ENCODE measurements at places on chromosomes 12 and 14.

DNA sequence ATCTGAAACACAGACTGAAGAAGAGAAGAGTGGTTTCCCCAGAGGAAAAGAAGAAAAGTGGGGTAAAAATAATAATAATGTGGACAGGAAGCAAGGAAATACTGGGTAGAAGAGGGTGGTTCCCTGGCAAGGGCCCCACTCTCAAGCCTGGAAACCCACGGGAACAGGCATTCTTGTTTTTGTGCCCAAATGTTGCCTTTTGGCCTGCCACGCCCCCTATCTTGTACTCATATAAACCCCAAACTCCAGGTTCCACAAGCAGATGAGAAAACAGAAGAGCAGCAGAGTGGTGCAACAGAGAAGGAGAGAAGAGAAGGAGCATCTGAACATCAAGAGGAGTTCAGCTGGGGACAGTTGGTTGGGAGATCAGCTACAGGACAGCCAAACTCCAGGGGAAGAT lies 51.2 kb downstream of the NDUFA12 start:
- no peak for DNase-seq

DNA sequence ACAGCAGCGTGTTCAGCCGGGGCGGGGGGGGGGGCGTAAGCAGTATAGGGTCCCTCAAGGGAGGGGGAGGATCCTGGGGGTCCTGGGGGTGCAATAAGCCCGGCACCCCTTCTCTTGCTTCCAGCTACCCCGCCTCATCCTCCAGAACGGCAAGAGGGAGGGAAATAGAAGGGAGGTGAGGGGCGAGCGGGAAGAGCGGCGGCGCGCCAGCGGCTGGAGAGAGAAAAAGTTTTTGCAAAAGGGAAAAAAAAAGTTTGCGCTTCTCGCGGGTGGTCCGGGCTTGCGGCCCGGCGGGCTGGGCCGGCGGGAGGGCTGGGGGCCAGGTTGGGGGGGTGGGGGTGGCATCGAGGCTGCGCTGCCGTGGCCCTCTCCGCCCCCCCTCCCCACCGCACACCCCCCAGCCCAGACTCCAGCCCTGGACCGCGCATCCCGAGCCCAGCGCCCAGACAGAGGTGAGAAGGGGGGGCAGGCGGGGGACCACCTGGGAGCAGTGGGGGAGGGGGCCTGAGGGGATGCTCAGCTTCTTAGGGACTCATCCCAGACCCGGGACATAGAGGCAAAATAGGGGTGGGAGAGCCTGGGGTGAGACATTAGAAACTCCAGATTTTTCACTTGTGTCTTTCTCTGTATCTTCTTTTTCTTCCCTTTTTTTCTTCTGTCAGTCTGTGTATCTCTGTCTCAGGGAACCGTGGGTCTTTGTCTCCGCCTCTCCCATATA lies at the start of gene GLI1:
Gene GLI1 (plus strand): TSS at position 36 of the 718 bp plus-strand sequence. CDS start 3,907 bp downstream, outside the sequence.
- no peak for DNase-seq

DNA sequence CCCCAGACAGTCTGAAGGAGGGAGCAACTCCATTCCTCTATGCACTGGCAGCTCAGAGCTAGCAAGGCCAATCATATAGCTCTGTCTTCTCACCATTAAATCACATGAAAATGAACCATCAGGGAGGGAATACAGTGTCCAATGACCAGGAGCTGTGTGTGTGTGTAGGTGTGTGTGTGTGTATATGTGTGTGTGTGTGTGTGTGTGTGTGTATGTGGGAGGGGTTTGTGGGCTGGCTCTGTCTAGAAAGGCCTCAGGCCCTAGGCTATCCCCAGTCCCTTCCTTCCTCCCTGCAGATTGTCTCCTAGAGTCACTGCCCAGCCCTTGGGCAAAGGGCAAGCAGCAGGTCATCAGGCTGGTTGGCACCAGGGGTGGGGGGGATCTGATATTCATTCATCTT lies 5.7 kb upstream of the SUSD6 start:
- no peak for DNase-seq

- no peak for DNase-seq
Measured at GRCh38 chr12:103924761-103925641, 5.2 kb upstream of the HSP90B1 start.

- no peak for DNase-seq
Measured at GRCh38 chr12:111359231-111359913, 9.5 kb downstream of the PHETA1 start.

DNA sequence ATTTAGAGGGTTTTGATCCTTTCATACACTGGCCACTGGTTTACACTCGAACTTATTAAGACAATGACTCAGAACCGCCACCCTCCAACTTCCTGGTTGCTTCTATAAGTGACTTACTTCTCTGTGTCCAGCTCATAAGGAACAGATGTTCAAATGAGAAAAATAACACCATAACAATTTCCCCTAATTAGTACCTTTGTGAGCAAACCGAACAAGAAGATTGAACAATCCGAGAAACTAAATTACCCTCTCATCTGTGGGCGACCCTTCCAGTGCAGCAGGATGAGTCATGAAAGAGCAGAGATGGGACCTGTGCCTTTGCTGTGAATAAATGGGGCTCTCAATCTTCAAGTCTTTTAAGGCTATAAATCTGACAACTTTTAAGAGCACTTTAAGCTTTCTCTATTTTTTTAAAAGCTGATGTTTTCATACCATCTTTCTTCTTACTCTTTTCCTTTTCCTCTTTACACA lies 146.8 kb upstream of the RASSF8 start:
- DNase-seq: no peak

DNA sequence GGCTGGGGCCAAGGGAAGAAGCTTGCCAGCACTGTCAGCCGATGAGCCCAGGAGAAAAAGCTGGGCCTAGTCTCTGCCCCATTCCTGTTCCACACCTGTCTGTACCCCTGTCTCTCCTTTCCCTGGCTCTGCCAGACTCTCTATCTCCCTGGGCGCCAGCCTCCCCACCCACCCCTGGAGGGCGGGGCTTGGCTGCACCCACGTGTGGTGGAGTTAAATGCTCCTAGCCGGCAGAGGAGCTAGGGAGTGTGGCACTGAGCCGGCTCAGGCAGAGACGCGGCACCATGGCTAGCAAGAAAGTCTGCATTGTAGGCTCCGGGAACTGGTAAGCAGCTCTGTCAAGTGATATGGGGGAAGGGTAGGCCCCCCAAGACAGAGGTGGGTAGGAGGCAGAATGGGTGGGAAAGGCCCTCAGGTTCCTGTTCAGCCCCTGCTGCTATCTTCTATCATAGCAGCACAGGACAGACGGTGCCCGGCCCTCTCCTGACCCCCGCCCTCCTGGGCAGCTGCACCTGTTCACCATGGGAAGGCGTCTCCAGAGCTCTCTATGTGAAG lies at the start of gene GPD1:
Gene GPD1 (plus strand): TSS at position 242 of the 555 bp plus-strand sequence. CDS start 43 bp downstream, at position 285.
- DNase-seq: peak; percentile 48

DNA sequence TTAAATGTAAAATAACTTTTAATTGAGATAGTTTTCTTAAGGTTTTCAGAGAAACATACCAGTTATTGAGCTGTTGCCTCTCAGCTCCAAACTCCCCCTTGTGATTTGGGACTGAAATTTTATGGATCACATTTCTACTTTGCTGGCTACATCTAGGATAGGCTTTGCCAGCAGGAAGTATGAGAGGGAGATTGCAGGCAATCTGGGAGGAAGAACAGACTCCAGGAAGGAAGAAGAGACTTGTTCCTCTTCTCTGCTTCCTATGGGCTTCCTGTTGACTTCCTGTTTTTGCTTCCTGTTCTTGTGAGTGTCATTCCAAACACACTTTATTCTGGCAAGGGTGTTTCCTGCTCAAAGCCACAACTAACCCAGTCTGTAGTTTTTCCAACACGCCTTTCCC lies 312.9 kb downstream of the ITPR2 start:
- DNase-seq: no peak

DNA sequence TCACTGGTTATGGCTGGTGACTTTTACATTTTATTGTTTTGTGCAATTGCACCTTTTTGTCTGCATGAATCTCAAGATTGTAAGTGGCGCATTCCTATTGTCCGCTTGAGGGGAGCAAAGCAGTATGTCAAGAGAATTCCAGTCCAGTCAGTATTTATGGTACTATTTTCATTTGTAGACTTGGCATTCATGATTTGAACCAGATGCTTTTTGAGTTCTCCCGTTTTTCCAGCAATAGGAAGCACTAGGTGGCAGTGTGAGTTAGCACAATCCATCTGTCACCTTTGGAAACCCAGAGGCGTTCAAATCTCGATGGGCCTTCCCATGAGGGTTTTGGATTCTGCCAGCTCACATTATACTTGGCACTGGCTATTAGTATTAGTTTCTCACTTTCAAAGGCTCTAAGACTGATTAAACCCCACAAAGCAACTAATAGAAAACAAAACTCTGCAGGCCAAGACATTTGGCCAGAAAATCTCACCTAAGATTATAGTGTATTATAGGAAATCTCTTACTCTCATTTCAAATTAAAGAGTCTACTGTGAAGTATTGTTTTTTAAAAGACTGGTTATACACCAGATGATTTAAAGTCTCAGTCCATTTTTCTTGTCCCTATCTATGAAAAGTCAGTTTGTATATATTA lies 2.2 kb downstream of the DACT1 start:
- no peak for DNase-seq

DNA sequence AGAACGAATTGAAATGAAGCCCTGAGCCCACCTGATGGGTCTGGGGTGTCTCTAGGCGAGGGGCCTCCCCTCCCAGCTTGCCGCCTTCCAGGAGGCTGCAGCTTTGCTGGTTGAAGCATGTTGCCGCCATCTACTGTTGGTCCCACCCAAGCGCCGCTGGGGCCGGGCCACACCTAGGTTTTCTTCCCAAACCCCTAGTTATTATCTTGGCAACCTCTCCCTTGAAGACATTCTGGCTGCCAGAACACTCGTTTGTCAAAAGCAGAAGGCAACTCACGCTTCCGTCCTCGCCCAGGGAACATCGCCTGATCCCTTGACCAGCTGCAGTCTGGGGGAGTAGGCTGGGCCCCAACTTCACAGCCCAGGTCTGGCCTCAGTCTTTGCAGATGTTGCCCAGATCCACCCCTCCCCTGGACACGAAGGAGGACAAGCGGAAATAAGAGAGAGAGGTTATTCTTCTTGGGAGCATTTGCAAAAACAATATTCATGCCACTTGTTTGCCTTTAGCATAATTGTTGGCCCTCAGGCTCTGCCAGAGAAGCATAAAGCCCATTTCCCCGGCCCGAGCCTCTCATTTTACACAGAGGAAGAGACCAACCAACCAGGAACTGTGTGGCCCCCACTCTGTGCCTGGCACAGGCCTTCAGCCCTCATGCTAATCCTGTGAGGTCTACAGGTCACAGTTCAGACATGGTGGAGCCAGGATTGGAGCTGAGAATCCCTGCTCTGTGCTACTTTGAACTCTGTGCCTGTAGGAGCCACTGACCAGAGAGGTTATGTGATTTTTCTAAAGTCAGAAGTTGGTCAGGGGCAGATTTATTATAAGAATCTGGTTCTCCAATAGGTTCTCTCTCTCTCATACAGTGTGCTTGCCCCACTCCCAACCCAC lies 6.8 kb downstream of the EMP1 start:
- no peak for DNase-seq
